ENCODE measurements at places on chromosomes 16 and 17. TPM values are rescaled to one million over a fixed set of nuclear protein-coding genes. Genes with fewer than 3 reads are reported as not detected.

The HS3ST3B1 gene
- 0.13 TPM for total RNA-seq

The SDR42E2 gene
- total RNA-seq: not detected

The JPH3 gene
- total RNA-seq: not detected

The MYH2 gene
- total RNA-seq: not detected

DNA sequence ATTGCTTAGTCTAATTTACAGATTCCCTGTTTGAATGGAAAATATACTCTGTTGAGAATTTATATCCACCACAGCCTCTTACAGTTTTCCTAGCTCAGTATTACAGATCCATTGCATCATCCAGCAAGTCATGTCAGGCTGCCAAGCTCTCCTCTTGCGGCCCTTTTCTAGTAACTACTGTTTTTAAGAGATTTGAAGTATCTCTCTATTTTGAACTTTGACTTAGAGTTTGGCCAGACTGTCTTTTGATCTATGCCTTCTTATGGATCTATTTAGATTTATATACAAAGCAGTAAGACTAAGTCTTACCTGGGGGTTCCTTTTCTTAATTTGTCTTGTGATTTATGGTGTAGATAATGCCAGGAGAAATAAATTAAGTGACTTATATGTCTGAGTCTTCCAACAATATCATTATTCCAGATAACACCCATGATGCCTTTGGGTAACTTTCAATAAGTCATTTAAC, 53.1 kb upstream of the ABCC11 start:
- H3K27me3 ChIP-seq: no peaks in the 10 kb centered on the region
- no peak for DNase-seq
- no peaks in the 10 kb centered on the region for H3K4me1 ChIP-seq
- no peak overlapping the region for H3K4me3 ChIP-seq

GRCh38 chr16:87533061-87533460, 40.2 kb upstream of the ZCCHC14 start:
- DNase-seq: no peak
- H3K4me3 ChIP-seq: no peak overlapping the region
- no peaks in the 10 kb centered on the region for H3K4me1 ChIP-seq
- no peaks in the 10 kb centered on the region for H3K36me3 ChIP-seq
- peaks cover 2% of the 10 kb centered on the region for H3K27me3 ChIP-seq
- H3K27ac ChIP-seq: no peak overlapping the region

- no peak for DNase-seq
- no peak overlapping the region for H3K4me3 ChIP-seq
- H3K27me3 ChIP-seq: no peaks in the 10 kb centered on the region
- no peaks in the 10 kb centered on the region for H3K36me3 ChIP-seq
- no peaks in the 10 kb centered on the region for H3K4me1 ChIP-seq
- no peak overlapping the region for H3K27ac ChIP-seq
Measured at GRCh38 chr16:67499106-67499505, 15.8 kb upstream of the AGRP start.

GRCh38 chr17:1000597-1001461, 3.9 kb downstream of the TIMM22 start:
- no peak overlapping the region for H3K27ac ChIP-seq
- H3K4me3 ChIP-seq: no peak overlapping the region
- peaks cover 26% of the 10 kb centered on the region for H3K36me3 ChIP-seq
- peaks cover 6% of the 10 kb centered on the region for H3K4me1 ChIP-seq

DNA sequence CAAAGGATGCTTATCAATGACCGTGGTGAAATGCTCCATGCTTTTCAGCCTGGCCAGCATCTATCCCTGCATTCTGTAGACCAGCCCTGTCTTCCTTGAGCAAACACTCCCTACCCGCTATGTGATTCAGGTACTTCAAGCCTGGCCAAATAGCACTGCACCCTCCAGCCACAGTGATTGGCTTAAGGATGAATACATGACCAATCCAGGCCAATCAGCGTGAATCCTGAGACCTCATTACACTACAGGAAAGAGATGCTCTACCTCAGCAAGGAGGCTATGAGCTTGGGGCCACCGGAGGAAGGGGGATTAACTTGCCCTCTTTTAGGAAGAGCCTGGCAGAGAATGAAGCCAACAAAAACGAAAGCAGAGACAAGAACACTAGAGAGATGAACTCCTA, 162.5 kb downstream of the ZNF423 start:
- no peak overlapping the region for H3K27ac ChIP-seq
- no peaks in the 10 kb centered on the region for H3K4me1 ChIP-seq
- no peaks in the 10 kb centered on the region for H3K36me3 ChIP-seq
- peaks cover 4% of the 10 kb centered on the region for H3K27me3 ChIP-seq
- no peak for DNase-seq
- H3K4me3 ChIP-seq: no peak overlapping the region
